Stimulated activated effector memory CD8-positive, alpha-beta T cell treated with anti-CD3 and anti-CD28 coated beads, Interleukin-12 subunit alpha, Interleukin-12 subunit beta, amount 100 ng/mL, for 72 hours (primary cell): ENCODE measurements at places on chromosomes 7 and 10.

GRCh38 chr10:85741626-85742300 lies 624.8 kb downstream of the GRID1 start:
- DNase-seq: no peak

DNA sequence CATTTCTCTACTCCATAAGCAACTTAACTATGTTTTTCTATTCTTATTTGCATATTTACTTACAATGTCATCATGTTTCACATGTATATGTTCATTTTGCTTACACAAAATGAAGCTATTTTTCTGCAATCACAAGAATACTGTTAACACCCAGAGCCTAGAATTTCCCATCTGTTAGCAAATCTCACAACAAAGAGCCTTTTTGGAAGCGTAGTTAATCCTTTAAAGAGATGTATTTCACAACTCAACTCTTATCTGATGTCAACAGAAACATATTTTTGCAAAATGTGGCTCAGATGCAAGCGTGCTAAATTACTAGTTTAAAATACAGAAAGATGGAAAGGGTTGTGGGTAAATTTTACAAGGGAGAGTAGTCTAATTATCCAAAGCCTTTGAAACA lies 110.6 kb upstream of the COL1A2 start:
- no peak for DNase-seq

DNA sequence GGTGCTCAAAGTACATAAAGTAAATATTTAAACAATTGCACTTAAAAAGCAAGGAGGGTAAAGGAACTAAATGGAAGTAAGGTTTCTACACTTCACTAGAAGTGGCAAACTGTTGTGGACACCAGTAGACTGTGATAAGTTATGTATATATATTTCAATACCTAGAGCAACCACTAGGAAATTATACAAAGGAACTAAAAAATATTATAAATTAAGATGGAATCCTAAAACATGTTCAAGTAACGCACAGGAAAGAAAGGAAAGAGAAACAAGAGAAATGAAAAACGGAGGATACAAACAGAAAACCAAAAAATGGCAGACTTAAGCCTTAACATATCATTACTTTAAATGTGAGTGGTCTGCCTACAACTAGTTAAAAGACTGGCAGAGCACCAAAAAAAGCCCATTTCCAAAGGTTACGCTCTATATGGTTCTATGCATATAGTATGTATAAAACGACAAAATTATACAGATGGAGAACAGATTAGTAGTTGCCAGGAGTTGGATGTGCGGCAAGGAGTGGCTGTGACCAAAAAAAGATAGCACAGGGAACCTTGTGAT lies 19.0 kb downstream of the VPS41 start:
- no peak for DNase-seq

GRCh38 chr7:8051998-8052397 lies 83.4 kb downstream of the GLCCI1 start:
- DNase-seq: no peak

DNA sequence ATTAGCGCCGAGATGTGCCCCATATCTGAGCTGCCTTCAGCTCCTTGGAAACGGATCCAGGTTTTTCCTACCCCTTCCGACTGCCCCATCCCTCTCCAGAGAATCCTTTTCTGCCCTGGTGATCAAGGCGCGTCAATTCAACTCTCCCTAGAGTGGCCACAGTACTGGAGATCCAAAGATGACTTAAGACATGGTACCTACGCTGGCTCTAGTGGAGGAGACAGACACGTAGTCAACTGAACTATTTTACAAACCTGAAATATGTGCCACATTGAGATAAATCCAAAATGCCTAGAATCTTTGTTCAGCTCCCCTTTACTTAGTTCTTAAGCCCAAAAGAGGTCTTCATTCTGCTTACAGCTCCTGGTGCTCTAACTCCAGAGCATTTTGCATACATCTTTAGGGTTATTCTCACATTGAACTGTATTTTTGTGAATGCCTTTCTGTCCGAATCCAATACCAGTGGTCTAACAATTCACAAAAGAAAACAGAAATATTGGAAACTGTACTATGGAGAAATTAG lies 444 bp upstream of the TNPO3 start:
- DNase-seq: no peak

DNA sequence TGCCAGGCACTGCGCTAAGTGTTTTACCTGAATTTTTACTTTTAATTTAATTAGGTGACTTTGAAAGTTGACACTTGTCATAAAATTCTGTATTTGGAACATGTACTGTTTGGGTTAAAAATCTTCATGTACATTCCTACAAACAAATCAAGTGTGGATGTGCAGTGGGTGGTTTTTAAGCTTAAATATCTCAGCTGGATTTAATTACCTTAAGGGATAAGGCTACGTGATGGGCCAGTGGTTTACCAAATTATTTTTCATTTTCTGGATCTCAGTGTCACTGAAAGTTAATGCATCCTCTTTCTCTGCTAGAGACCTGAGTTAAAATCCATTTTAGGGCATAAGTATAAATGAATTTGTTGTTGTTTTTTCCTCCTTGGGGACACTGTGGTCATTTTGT lies 51.1 kb downstream of the EXOC4 start:
- no peak for DNase-seq

DNA sequence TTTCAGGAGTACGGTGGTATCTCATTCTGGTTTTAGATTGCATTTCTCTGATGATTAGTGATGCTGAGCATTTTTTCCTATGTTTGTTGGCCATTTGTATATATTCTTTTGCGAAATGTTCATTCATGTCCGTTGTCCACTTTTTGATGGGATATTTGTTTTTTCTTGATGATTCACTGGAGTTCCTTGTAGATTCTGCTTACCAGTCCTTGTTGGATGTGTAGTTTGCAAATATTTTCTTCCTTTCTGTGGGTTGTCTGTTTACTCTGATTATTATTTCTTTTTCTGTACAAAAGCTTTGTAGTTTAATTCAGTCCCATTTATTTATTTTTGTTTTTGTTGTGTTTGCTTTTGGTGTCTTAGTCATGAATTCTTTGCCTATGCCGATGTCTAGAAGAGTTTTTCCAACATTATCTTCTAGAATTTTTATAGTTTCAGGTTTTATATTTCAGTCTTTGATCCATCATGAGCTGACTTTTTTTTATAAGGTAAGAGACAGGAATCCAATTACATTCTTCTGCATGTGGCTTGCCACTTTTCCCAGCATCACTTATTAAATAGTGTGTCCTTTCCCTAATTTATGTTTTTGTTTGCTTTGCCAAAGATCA lies 320.5 kb downstream of the MAGI2 start:
- no peak for DNase-seq

GRCh38 chr7:121330053-121330833 lies 1.4 kb downstream of the WNT16 start:
- DNase-seq: no peak

DNA sequence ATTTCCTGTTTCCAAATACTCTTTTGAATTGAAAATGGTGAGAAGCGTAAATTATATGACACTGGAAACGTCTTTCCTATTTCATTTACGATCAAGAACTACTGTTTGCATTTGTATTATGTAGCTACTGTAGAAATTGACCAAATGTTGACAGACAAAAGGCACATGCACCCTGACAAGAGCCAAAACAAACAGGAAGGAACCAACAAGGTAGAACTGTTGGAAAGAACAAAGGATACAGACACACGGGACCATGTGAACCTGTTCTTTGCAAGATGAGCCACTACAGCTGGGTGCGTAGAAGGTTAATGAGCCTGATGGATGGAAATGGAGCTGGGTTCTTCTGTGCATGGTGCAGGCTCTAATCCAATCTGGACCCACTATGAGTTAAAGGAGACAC lies 48.4 kb upstream of the FZD8 start:
- no peak for DNase-seq

GRCh38 chr7:23474829-23475575 lies 4.7 kb upstream of the IGF2BP3 start:
- no peak for DNase-seq

- DNase-seq: no peak
Observed at GRCh38 chr7:93146036-93146435, 2.1 kb downstream of the SAMD9L start.

GRCh38 chr7:98203261-98203963 lies 7.8 kb upstream of the BHLHA15 start:
- no peak for DNase-seq

GRCh38 chr10:94361171-94361794 lies 1.5 kb downstream of the NOC3L start:
- DNase-seq: no peak

DNA sequence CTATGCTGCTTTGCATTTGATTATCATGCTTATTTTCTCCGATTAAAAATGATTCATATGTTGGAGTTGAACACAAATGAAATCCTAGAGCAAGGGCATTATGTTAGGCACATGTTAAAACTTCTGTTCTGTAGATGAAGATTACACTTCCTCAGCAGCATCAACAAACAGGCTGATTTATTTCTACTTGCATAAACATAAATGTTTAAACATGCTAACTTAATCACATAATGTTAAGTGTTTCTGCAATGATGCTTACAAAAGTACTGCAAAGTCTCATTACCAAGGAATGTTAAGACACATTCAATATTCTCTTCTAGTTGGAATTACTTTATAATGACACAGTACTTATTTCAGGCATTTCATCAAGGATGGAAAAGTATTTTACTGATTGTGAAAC lies 770.8 kb downstream of the ANKRD7 start:
- DNase-seq: no peak

DNA sequence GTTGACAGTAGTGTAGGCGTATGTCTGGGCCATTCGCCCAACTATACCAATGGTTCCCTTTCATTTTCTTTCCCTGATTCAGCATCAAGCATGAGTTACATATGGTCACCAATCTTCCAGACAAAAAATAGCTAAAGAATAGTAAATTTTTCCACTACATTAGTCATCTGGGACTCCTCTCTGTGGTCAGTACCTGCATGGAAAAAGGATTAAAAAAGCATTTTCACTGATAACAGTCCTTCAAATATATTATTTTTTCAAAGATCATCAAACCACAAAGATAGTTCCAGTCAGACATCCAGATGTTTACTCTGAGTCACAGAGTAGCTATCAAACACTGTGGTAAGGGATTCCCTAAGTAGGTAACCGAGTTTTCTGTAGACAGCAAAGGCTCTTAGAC lies 302.6 kb upstream of the SEMA3D start:
- DNase-seq: no peak

DNA sequence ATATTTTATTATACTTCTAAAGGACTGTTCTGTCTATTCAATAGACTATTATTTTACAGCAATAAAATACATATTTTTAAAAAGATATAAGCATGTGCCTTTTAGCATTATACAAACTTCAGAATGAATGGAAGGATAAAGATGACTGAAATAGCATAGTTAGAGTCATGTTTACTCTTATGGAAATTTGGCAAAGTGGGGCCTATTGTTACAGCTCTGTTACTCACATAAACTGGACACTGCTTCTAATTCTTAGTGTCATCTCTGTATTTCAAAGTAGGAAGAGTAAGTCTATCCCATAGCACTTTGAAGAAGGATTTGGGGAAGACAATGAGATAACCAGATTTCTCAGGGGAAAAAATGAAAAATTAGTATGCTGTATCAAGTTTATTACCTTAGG lies 168.2 kb downstream of the SKAP2 start:
- no peak for DNase-seq

GRCh38 chr10:102455893-102456471 lies 4.6 kb upstream of the C10orf95 start:
- DNase-seq: no peak

DNA sequence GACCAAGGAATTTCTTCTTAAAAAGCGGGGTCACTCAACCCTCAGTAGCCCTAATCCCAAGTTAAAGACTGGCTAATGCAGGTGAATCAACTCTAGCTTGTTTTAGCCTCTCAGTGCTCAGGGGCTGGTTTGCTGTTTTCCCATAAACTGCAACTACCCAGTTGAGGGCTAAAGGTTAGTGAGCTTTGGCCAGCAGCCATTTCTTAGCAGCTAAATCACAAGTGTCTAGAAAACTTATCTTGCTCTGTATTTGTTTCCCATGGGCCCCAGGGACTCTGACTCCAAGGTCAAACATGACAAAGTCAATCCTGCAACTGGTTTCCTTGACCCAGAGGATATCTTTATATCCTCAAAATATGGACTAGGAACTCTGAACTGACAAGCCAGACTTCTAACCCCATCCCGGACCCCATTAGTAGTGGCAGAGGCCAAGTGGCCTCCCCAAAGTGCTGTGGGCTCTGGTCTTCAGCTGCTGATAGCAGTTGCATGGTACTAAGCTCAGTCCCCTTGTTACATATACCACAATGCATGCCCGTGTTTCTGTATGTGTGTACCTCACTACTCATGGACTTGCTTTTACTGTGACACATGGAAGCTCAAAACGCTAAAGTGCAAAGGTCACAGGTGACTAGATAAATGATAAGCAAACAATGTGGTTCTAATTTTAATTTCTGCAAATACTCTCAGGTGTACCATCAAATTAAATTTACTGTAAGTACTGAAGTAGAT lies 793.0 kb upstream of the IGFBP3 start:
- DNase-seq: no peak

- no peak for DNase-seq
Observed at GRCh38 chr10:112698133-112698817, 251.3 kb downstream of the VTI1A start.

GRCh38 chr10:100347568-100348195 lies 649 bp downstream of the SCD start:
- DNase-seq: no peak

- DNase-seq: no peak
Observed at GRCh38 chr7:1717095-1717483, 47.0 kb downstream of the ELFN1 start.

DNA sequence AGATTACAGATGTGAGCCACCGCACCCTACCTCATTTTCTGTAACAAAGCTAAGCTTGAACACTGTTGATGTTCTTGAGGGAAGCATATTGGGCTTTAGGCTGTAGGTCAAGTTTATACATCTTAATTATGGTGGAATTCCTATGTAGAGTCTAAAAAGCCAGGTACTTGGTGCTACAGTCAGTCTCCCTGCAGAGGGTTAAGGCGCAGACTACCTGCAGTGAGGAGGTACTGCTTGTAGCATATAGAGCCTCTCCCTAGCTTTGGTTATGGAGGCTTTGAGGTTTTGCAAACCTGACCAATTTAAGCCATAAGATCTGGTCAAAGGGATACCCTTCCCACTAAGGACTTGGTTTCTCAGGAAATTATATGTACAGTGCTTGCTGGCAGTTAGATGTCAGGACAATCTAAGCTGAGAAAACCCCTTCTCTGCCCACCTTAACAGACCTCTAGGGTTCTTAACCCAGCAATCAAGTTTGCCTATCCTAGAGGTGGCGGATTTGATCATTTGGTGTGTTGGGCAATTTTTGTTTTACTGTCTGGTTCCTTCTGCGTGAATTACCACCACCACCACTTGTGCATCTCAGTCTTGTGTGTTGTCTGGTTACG lies 6.0 kb downstream of the PPIA start:
- no peak for DNase-seq

DNA sequence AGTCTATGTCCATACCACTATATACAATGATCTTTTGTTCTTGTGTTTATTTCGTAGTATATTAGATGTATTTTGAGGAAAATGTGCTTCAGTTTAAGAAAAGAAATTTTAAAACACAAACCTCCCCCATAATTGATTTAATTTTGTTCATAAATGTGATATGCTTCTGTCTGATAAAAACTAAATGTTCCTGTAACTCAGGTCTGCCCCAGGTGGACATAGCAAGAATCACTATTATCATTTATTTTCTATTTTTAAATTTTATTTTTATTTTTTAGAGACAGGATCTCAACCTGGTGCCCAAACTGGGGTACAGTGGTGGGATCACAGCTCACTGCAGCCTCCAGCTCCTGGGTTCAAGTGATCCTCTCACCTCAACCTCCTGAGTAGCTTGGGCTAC lies 43.2 kb downstream of the BEND7 start:
- no peak for DNase-seq

- no peak for DNase-seq
Observed at GRCh38 chr10:22893781-22894180, 34.1 kb upstream of the ARMC3 start.

GRCh38 chr7:81944058-81944457 lies 174.2 kb upstream of the HGF start:
- no peak for DNase-seq

- DNase-seq: no peak
Observed at GRCh38 chr7:110894111-110894510, 196.8 kb upstream of the LRRN3 start.
